ENCODE measurements at places on chromosomes 12 and 14.

GRCh38 chr12:71562676-71563595, 100.7 kb downstream of the ZFC3H1 start:
- no peak for DNase-seq

DNA sequence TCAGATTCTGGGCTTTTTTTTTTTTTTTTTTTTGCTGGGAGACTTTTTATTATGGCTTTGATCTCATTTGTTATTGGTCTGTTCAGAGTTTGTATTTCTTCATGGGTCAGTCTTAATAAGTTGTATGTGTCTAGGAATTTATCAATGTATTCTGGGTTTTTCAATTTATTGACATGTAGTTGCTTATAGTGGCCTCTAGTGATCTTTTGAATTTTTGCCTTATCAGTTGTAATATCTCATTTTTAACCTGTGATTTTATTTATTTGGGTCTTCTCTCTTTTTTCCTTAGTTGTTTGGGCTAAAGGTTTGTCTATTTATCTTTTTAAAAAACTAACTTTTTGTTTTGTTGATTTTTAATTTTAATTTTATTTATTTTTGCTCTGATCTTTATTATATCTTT, 45.5 kb downstream of the NAA30 start:
- DNase-seq = no peak

- peak; percentile 57 for DNase-seq
Measured at GRCh38 chr12:113135178-113136127, at the start of gene RASAL1. RASAL1 (minus strand) TSS chr12:113135761; CDS start chr12:113135462, 299 bp downstream.

GRCh38 chr14:26132061-26132645, 465.7 kb downstream of the NOVA1 start:
- no peak for DNase-seq

- no peak for DNase-seq
Measured at GRCh38 chr14:61940666-61941420, 178.6 kb downstream of the SNAPC1 start.

GRCh38 chr12:51848326-51848727, at the start of gene FIGNL2:
FIGNL2 (minus strand) TSS chr12:51848718; CDS start chr12:51822413, 26,305 bp downstream.
- no peak for DNase-seq

DNA sequence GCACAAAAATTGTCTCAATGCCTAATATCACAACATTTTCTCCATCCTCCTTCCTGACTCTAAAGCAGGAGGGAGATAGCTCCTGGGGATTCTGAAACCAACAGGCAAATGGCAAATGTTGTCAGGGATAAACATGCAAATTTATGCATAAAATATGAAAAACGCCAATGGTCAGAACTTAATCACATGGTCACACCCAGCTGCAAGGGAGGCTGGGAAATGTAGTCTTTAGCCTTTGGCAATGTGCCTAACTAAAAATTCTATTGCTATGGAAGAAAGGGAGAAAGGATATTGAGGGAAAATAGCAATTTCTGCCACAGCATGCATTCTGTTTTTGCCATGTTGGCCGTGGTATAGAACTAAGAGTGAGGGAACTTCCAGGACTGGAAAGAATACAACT, 11.7 kb upstream of the OASL start:
- DNase-seq = no peak

- no peak for DNase-seq
Measured at GRCh38 chr14:90785471-90785870, 30.8 kb downstream of the TTC7B start.

DNA sequence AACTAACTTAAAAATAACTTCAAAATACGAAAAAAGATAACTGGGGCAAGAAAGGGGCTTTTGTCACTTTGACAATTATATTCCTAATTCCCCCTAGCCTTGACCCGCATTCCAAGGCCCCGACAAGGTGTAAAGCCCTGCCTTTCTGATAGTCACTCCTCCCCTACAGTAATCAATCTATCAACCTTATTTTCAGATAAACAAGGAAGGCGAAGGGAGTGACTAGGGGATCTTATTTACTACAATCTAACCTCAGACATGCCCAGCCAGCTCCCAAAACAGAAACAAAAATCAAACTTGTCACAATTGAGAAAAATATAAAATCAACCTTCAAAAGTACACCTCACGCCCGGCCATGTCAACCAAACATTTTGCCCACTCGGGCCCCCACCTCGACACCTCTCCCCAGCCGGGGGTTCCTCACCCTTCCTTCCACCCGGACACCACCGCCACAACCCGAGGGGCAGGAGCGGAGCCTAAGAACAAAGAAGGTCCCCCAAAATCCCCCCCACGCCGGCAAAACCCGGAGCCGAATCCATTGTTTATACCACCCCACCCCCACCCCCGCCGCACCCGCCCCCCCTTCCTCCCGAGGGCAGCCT, 562 bp downstream of the ZFYVE1 start:
- no peak for DNase-seq

DNA sequence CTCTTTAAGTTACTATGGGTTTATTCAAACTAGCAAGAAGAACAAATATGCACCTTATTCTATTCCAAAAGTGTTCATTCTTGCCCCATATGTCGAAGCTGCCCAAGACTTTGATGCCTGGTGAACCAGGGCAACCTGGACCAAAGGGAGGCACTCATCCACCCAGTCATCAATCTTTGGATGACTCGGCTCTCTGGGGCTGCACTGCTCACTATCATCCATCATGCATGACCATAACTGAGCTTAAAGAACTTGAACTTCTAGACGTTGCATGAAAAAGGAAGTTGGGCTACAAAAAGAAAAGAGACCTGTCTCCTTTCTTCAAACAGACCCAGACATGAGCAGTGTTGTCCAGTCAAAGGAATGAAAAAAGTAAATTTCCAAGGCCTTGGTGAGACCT, 1.2 kb downstream of the KRT4 start:
- DNase-seq = no peak

- DNase-seq = no peak
Measured at GRCh38 chr14:52268279-52269061, 972 bp downstream of the PTGDR start.

DNA sequence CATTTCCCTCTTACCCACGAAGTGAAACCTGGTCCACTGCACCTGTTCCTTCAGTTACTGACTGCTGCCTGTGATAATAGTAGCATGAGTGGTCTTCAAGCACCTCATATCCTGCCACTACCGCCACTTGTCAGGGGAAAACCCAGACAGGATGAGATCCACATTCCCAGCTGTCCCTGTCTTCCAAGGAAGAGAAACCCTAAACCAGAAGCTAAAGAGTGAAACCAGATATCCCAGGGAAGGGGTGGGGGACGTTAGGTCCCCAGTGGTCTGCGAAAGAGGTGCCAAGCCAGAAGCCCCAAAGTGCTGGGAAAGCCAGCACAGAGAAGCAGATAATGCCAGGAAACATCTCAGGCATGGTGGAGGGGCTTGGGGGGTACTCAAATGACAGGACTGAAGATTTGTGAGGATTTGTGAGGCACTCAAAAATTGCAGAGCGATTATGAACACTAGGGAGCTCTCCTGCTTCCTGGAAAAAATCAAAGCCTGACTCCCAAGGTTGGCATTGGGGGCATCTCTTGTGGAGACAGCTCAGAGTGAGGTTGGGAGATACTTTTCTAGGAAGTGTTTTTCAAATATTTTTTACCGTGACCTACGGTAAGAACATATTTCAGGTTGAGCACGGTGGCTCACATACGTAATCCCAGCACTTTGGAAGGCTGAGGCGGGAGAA, 77.9 kb downstream of the TMEM30B start:
- no peak for DNase-seq

- DNase-seq = no peak
Measured at GRCh38 chr12:54371328-54372112, 7.2 kb upstream of the GPR84 start.

DNA sequence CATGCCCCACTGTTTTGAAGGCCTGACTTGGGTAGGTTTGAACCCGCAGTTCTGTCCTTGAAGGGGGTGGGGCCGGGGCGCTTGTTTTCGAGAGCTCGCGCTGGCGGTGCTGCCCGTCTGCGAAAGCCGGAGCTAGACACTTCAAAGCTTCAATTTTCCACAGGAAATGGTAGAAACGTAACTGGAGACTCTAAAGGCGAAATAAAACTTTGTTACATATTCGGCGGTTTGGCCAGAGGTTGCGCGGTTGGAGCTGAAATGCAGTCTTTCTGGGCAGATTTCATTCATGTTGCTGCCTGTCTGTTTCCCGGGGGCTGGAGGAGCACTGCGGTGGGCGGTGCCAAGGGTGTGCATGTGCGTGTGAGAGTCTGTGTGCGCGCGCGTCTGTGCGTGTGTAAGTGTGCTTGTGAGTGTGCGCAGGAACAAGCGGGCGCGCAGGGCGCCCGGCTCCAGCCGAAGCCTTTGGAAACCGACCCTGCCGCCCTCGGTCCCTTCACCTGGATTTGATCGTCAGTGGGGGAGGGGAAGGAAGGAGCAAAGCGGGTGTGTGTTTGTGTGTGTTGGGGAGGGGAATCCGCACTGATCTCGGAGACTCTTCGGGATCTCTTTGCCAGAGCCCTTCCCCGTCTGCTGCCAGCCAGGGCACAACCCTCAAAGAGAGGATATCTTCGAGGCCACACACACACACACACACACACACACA, 227.7 kb upstream of the CRY1 start:
- peak; percentile 65 for DNase-seq

GRCh38 chr14:99724196-99724891, 40.2 kb downstream of the CYP46A1 start:
- DNase-seq = no peak

DNA sequence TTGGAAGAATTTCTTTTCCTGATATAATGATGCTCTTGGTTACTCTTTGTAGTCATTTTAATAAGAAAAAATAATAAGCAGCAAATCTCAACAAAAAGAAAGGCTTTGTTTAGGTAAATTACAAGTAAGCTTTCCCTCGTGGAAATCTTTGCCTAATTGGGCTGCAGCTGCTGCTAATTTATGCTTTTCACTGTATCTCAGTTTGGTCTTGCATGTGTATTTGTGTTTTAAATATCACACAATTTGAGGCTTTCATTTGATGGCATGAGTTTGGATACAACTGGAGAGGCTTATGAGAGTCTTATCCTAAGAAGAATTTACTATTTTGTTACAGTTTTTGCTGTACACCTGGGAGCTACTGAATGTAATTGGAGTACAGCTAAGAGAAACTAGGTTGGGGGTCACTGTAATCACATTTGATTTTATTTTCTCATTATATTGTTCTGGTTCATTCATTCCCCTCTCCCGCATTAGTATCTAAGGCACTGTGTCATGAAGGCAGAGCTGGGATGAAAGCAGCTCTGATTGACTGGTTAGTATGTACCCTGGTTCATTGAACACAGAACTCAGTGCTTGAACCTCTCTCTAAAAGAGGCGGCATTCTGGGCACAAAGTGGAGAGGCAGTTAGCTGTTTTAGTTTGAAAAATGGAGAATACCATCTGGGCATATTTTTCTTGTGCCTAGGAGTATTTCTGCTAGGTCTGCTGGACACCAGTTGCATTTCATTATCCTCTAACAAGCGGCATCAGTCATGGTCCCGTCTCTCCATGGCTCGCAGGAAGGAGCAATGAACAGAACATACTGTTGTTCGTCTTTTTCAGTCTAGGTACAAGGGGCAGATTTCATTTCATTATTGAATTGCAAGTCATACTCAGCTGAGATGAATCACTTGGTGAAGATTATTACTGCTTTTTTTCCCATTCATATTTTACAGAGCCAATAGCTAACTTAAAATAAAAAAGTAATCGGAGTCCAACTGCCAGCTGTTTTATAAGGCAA, 118.0 kb upstream of the TMEM260 start:
- no peak for DNase-seq

DNA sequence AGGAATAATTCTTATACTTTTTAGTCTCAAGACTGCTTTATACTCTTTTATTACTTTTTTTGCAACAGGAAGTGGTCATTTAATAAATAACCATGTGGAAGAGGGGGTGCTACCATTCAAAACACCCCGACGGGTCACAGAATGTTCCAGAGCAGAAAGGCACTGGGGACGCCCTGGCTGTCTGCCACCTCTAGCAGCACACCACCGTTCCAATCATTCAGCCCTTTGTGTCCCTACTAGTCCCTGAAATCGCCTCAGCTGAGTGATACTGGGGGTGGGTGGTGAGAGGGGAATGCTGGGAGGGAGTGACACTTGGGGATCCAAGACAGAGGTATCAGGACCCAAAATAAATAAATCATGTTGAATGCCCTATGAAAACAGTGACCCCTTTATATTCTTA, 52.4 kb downstream of the MON2 start:
- DNase-seq = no peak

GRCh38 chr12:51915003-51915625, 7.8 kb downstream of the ACVRL1 start:
- no peak for DNase-seq

DNA sequence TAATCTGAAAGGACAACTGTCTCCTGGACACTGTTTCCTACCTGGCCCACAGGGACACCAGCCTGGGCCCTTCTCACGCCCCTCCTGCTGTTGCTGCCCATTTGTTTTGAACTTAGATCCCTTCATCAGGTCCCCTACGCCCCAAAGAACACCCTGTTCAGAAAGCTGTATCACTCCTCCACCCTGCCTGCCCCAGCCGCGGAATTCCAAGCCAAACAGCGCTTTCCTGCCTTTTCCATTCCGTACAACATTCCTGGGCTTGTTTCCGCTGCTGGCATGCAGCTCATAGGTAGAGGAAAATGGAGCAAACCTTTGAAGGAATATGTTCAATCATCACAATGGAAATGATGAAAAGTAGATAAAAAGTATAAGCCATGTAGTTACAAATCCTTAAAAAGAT, 12.8 kb upstream of the GSG1 start:
- no peak for DNase-seq

DNA sequence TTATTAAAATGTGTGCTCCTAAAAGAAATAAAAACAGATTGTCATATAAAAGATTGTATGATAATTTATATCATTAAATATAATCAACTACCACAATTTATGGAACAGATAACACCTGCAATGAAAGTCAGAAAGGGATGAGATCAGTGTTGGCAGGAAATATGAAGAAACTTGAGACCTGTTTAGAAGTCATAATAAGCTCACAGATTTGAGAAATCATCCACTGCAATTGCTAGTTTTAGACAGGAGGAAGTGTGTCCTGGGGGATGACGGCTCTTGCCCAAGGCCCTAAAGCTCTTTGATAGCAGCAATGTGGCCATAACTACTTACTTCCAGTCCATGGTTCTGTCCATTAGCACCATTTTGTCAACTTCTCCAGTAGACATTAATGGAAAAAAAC, 122.8 kb upstream of the SOX5 start:
- DNase-seq = no peak

DNA sequence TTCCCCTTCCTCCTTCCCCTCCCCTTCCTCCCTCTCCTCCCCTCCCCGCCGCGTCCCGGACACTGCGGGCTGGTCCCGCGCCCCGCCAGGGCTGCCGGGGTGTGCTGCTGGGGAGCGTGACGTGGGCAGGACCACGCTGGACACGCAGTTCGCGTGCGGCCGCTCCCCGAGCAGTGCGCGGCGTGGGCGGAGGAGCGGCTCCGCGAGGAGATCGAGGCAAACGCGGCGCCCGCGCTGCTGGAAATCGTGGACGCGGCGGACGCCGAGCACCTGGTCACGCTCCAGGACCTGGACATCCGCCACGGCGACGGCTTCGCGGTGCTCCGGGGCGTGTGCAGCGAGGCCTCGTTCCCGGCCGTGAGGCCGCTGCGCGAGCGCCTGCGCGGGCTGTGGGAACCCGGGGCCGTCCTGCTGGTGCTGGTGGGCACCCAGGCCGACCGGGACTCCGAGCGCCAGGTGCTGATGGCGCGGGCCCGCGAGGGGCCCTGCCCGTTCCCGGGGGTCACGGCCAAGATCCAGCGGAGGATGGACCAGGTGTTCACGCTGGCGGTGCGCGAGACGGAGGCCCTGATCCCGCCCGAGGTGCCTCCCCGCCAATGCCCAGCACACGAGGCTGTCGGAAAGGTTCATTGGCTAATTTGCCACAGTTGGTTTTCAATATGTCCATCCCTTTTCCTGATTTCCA, 84.3 kb downstream of the TNFAIP2 start:
- no peak for DNase-seq

- peak; percentile 13 for DNase-seq
Measured at GRCh38 chr12:123389560-123390351, 5.8 kb downstream of the KMT5A start.

- DNase-seq = no peak
Measured at GRCh38 chr12:69981881-69982475, 157.0 kb downstream of the MYRFL start.
